ENCODE measurements at places on chromosomes 7 and 10.

- no peak for DNase-seq
These were observed 74.8 kb downstream of the TPST1 start for GRCh38 chr7:66279912-66280311.

DNA sequence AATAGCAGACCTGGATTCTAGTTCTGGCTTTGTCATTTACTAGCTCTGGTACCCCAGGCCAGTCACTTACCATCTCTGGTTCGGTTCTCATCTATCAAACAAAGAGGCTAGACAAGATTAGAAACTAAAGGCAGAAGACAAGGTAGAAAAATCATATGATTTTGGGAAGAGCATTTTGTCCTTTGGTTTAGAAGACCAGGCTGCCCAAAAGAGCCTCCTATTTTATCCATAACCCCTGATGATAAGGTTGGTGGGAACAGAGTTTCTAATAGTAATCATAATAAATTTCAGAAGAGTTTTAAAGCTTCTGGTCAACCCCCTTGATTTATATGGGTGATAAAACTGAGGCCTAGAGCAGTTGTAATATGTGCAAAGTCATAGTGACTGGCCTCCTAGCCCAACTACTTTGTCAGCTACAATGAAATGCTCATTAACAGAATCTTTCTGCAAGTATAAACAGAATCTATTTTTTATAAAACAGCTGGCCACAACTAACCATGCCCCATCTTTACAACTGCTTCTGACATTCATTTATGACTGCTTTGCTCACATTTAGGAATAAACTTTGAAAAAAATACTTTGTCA lies 23.4 kb downstream of the COX15 start:
- no peak for DNase-seq

- no peak for DNase-seq
These were observed 19.0 kb upstream of the DMBT1 start for GRCh38 chr10:122541541-122542002.

DNA sequence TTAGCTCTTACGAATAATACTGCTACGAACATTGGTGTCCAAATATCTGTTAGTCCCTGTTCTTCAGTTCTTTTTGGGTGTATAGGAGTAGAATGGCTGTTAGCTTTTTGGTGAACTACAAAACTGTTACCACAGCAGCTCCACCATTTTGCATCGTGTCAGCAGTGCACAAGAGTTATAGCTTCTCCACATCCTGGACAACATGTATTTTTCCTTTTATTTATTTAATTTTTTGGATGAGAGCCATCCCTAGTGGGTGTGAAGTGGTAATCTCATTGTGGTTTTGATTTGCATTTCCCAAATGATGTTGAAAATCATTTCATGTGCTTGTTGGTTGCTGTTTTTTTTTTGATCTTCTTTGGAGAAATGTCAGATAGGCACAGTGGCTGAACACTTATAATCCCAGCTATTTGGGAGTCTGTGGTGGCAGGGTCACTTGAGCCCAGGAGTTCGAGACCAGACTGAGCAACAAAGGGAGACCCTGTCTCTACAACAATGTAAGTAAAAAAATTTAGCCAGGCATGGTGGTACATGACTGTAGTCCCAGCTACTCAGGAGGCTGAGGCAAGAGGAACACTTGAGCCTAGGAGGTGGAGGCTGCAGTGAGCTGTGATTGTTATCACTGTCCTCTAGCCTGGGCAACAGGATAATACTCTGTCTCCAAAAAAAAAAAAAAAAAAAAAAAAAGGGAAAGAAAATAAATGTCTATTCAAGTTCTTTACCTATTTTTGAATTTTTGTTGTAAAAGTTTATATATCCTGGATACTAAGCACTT lies 31.7 kb downstream of the TRIM24 start:
- DNase-seq = no peak

GRCh38 chr10:31062856-31063255 lies 31.2 kb upstream of the ZNF438 start:
- no peak for DNase-seq

- no peak for DNase-seq
These were observed 131.6 kb downstream of the GPR158 start for GRCh38 chr10:25306386-25306785.

DNA sequence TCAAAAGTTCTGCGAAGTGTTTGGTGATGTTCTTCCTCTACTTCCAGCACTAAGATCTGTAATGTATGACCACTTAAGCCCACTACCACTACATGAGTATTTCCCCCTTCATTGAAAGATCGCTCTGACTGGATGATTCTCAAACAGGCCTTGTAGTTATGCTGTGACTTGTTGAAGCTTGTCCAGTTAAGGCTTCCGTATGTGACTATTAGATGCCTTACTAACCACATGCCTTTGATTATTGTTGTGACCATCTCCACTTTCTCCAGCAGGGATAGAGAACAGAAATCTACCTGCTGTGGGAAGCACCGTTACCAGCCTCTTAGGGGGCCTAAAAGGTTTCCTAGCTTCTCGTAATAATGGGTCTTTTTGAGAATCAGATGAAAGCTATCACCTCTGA lies 81.1 kb downstream of the NOC3L start:
- DNase-seq = no peak

DNA sequence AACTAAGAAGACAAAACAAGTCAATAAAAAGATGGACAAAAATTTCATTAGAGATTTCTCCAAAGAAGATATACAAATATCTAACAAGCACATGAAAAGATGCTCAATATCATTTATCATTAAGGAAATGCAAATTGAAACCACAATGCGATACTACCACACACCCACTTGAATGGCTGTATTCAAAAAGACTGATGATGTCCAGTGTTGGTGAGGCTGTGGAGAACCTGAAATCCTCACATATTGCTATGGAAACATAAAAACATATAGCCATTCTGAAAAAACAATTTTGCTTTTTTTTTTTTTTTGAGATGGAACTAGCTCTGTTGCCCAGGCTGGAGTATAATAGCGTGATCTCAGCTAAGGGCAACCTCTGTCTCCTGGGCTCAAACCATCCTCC lies 124.1 kb upstream of the LAMB4 start:
- DNase-seq = no peak

Data from stimulated activated CD4-positive, alpha-beta T cell treated with anti-CD3 and anti-CD28 coated beads, Interleukin-4, amount 100 ng/mL, for 48 hours (primary cell).